Hepatocyte (in vitro differentiated cells): ENCODE measurements at places on chromosomes 16 and 17. TPM values are rescaled to one million over a fixed set of nuclear protein-coding genes. Genes with fewer than 3 reads are reported as not detected.

DNA sequence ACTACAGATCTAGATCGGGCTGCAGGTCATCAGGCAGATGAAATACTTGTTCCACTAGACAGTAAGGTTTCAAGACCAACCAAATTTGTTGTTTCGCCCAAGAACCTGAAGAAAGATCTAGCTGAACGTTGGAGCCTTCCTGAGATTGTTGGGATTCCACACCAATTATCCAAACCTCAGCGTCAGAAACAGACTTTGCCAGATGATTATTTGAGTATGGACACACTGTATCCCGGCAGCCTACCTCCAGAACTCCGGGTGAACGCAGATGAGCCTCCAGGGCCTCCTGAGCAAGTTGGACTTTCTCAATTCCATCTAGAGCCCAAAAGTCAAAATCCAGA lies 14.4 kb downstream of the LRRC37B start:
- H3K36me3 ChIP-seq, result no peaks in the 10 kb centered on the region
- no peaks in the 10 kb centered on the region for H3K4me1 ChIP-seq
- no peak for DNase-seq
- no peak overlapping the region for H3K4me3 ChIP-seq
- no peaks in the 10 kb centered on the region for H3K27me3 ChIP-seq
- no peak overlapping the region for H3K27ac ChIP-seq

- H3K27ac ChIP-seq, result peak overlapping the region; percentile 12
- H3K27me3 ChIP-seq, result no peaks in the 10 kb centered on the region
- H3K36me3 ChIP-seq, result no peaks in the 10 kb centered on the region
- no peak for DNase-seq
Measured at GRCh38 chr16:56777001-56777400, 47.1 kb downstream of the NUP93 start.

- H3K4me1 ChIP-seq, result no peaks in the 10 kb centered on the region
- no peaks in the 10 kb centered on the region for H3K36me3 ChIP-seq
- H3K27me3 ChIP-seq, result peaks cover 3% of the 10 kb centered on the region
- DNase-seq, result no peak
- no peak overlapping the region for H3K27ac ChIP-seq
Measured at GRCh38 chr17:33811984-33812577, 443.0 kb upstream of the CCL2 start.

DNA sequence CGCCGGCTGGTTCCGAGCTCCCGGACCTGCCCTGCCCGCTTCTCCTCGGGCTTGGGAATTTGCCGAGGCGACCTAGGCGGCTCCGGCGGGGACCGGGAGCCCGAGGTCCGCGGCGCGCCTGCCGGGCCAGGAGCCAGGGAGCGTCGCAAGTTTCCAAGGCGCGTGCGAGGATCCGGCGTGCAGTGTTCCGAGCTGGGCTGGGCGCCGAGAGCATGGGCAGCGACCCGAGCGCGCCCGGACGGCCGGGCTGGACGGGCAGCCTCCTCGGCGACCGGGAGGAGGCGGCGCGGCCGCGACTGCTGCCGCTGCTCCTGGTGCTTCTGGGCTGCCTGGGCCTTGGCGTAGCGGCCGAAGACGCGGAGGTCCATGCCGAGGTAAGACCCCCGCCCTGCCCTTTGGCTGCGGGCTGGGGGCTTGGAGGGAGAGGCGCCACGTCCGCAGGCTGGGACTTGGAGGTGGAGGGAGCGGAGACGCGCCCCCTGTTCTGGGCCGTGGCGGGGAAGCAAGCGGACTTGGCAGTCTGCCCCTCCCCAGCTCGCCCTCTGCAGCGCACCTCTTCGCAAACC lies 668 bp downstream of the MMP15 start:
- H3K4me1 ChIP-seq, result peaks cover 26% of the 10 kb centered on the region
- H3K27ac ChIP-seq, result peak overlapping the region; percentile 89
- H3K27me3 ChIP-seq, result no peaks in the 10 kb centered on the region
- peak; percentile 65 for DNase-seq
- H3K4me3 ChIP-seq, result peak overlapping the region; percentile 76

DNA sequence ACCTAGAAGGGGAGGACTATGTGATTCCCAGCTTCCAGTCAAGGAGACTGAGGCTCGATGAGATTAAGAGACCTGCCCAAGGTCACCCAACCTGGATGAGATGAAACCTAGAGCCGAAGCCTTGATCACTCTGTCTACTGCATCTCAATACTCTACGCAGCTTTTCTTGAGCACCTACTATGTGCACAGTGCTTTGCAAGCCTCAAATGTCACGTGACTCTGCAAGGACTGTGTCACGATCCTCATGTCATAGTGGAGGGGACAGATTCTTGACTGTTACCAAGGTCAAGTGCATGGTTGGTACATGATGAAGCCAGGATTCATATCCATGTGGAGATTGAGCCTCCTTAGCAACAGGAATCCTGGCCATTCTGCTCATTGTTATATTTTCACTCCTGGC lies 14.7 kb downstream of the BCO1 start:
- H3K36me3 ChIP-seq, result no peaks in the 10 kb centered on the region
- H3K4me1 ChIP-seq, result peaks cover 5% of the 10 kb centered on the region
- DNase-seq, result no peak

DNA sequence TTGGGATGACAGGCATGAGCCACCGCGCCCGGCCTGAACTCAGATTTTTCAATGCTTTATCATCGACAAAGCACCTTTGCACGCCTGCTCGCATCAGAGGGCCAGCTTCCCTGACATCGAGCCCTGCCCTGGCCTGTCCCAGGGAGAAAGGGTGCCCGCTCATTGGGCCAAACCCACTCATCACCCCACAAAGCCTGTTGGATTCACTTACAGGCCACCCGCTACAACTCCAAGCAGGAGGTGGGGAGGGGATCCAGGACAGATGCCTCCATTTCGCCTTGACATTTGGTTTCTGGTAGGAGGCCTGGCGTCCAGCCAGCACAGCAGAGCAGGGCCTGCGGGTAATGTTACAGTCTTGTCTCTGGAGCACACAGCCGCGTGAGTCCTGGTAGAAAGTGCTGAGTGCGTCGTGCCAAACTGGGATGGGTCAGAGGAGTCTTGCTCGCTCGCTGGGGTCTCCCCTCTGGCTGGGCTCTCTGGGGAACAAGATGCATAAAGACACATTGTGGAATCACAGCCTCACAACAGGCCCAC lies 19.8 kb downstream of the SMTNL2 start:
- H3K36me3 ChIP-seq, result no peaks in the 10 kb centered on the region
- H3K27me3 ChIP-seq, result no peaks in the 10 kb centered on the region
- peaks cover 64% of the 10 kb centered on the region for H3K4me1 ChIP-seq
- H3K27ac ChIP-seq, result peak overlapping the region; percentile 74
- DNase-seq, result peak; percentile 86
- H3K4me3 ChIP-seq, result no peak overlapping the region

DNA sequence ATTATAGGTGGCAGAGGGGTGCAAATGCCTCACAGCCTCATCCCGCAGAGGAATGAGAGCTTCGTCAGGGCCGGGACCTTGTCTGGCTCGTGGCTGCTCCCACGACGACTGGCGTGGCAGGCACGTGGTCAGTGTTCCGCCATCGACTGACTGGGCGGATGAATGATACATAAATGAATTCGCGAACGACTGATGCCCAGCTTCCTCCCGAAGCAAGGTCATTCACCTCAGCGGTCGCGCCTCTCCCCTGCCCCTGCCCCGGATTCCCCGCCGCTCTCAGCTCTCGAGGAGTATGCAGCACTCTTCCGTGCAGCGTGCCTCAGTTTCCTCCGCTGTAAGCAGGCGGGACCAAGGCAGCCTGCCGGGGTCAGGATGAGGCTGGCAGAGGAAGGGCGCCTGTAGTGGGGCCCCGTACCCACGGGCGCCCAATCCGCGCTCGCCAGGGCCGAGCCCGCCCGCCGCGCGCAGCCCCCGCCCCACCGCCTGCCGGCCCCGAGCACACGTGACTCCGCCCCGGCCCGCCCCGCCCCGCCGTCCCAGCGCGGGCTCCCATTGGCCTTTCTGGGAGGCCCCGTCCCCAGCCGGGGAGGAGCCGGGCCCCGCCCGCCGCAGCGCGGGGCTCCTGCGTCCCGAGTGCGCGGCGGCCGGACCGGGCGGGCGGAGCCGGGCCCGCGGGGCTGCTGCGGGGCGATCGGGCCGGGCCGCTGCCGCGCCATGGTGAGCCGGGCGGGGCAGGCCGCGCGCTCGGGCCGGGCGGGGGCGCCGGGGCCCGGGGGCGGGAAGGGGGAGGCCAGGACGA lies at the start of gene SNN:
TSS of gene SNN (plus strand) at position 632 of the 799 bp plus-strand sequence. CDS start 7,605 bp downstream, outside the sequence.
- no peaks in the 10 kb centered on the region for H3K27me3 ChIP-seq
- peak within 1 kb of the TSS; percentile 9 for H3K27ac ChIP-seq
- H3K4me3 ChIP-seq, result peak within 1 kb of the TSS; percentile 97
- peak; percentile 96 for DNase-seq

GRCh38 chr17:57410169-57410568 lies 153.8 kb downstream of the MSI2 start:
- no peak overlapping the region for H3K27ac ChIP-seq
- H3K27me3 ChIP-seq, result no peaks in the 10 kb centered on the region
- no peak overlapping the region for H3K4me3 ChIP-seq
- DNase-seq, result no peak

GRCh38 chr17:79219208-79219935 lies 144.7 kb downstream of the ENGASE start:
- no peaks in the 10 kb centered on the region for H3K4me1 ChIP-seq
- no peak overlapping the region for H3K4me3 ChIP-seq
- H3K27me3 ChIP-seq, result peaks cover 49% of the 10 kb centered on the region
- H3K36me3 ChIP-seq, result no peaks in the 10 kb centered on the region
- no peak for DNase-seq
- H3K27ac ChIP-seq, result no peak overlapping the region

DNA sequence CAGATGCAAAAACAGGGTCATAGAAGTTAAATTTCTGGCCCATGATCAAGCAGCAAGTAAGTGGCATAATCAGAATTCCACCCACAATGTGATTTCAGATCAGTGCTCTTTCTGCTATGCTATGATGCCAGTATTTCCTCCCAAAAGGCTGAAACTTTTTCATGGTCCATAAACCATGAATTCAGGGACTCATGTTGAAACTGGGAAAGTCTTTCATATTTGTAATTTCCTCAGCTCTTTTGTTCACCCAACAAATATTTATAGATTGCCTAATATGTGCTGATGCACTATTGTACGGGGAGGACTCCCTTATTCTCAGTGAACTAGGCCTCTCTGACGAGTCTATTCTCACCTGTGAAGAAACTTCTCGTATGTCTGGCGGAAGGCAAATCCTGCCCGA lies 156.3 kb downstream of the MYO1D start:
- no peaks in the 10 kb centered on the region for H3K36me3 ChIP-seq
- no peak for DNase-seq
- H3K4me3 ChIP-seq, result no peak overlapping the region
- H3K27ac ChIP-seq, result no peak overlapping the region

DNA sequence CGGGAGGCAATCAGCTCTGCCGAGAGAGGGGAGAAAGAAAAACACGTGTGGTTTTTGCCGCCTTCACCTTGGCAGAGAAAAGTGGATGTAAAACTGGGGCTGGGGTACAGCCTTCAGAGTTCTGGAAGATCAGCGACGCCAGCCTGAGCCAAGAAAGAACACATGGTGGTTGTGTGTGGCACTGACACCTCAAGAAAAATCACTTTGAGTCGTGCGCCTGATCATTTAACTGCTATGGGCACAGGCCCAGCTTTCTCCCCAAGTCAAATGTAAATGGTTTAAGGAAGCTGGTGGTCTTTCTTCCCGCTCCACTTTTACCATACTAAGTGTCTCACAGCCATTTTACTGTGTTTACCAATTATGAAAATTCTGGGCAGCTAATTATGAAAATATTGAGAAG lies 461.8 kb upstream of the SOX9 start:
- no peak overlapping the region for H3K27ac ChIP-seq
- H3K27me3 ChIP-seq, result no peaks in the 10 kb centered on the region
- H3K36me3 ChIP-seq, result no peaks in the 10 kb centered on the region
- no peak for DNase-seq

DNA sequence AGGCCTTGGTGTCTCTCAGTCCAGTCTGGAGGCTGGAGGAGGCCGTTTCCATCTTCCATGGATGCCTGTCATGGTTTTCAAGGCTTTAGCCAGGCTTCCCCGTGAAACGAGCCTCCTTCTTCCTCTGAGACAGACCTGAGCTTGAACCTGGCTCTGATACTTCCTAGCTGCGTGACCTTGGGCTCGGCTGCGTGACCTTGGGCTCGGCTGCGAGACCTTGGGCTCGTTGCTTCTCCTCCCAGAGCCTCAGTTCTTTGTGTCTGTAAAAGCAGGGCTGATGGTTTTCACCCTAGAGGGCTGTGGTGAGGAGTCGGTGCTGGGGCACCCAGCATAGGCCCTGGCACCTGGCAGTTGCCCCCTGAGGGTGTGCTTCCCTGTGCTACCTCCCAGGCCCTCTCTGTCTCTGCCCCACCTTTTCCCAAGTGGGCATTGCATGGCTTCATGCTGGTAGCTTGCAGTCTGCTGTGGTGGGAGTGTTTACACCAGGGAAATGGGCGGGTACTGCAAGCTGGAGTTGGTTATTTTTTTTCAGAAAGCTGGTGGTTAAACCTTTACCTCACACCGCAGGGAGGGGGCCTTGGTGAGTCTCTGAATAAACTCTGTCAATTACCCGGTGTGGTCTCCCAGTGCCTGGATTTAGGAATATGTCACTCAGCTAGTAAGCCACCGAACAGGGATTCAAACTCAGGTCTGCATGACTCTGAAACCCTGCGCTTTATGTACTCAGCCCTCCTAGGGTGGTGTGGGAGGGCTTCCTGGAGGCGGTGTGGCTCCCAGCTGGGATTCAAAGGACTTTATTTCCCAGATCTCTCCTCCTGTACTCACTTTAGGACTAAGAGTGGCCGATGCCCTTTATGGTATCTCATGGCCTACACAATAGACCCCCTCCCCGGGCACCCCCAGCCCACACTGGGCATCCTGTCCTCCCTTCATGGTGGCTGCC lies 129.0 kb upstream of the CIBAR2 start:
- H3K4me1 ChIP-seq, result peaks cover 20% of the 10 kb centered on the region
- no peak overlapping the region for H3K4me3 ChIP-seq
- no peak for DNase-seq

DNA sequence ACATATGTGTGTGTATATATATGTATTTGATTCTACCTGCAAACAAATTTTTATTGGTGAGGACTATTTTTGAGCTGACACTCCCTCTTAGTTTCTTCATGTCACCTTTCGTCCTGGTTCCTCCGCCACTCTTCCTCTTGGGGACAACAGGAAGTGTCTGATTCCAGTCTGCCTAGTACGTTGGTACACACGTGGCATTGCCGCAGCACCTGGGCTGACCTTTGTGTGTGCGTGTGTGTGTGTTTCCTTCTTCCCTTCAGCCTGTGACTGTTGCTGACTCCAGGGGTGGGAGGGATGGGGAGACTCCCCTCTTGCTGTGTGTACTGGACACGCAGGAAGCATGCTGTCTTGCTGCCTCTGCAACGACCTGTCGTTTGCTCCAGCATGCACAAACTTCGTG lies 29.4 kb upstream of the CACNG5 start:
- no peak overlapping the region for H3K27ac ChIP-seq
- H3K4me1 ChIP-seq, result no peaks in the 10 kb centered on the region
- DNase-seq, result no peak
- no peaks in the 10 kb centered on the region for H3K27me3 ChIP-seq
- no peak overlapping the region for H3K4me3 ChIP-seq

- H3K27me3 ChIP-seq, result no peaks in the 10 kb centered on the region
- no peaks in the 10 kb centered on the region for H3K4me1 ChIP-seq
- no peak overlapping the region for H3K27ac ChIP-seq
- DNase-seq, result peak; percentile 23
- H3K36me3 ChIP-seq, result no peaks in the 10 kb centered on the region
- no peak overlapping the region for H3K4me3 ChIP-seq
Measured at GRCh38 chr16:9437115-9437514, 345.7 kb downstream of the HAPSTR1 start.

KRT20 gene
- total RNA-seq, result 2.4 and 3.4 TPM in 2 replicates

PHB1 gene
- total RNA-seq, result 114 and 141 TPM in 2 replicates

KRTAP4-2 gene
- not detected in 2 replicates for total RNA-seq

PRDM7 gene
- not detected in 2 replicates for total RNA-seq
